ENCODE measurements at places on chromosomes 12 and 14. TPM values are rescaled to one million over a fixed set of nuclear protein-coding genes. Genes with fewer than 3 reads are reported as not detected.
A peak's percentile ranks its signal among the peaks of the same experiment; 100 is the strongest.

GRCh38 chr14:44700184-44700583 is 193.1 kb upstream of the FSCB start:
- H3K27ac ChIP-seq, result no peak overlapping the region
- H3K27me3 ChIP-seq, result no peaks in the 10 kb centered on the region
- H3K4me1 ChIP-seq, result no peaks in the 10 kb centered on the region
- no peak overlapping the region for H3K4me3 ChIP-seq

DNA sequence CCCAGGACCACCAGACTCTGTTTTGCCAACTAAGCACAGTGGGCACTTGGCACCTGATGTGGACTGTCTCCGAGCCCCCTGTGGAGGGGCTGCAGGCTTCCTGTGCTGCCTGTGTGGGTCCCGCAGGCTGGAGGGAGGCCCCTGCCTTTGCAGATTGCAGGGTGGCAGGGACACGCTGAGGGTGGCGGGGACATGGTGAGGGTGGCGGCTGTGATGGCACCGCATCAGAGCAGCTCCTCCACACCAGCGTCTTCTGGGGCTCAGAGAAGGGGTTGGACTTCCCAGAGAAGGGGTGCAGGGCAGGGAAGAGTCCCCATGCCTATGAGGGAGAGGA is 8.1 kb downstream of the ZFYVE21 start:
- peaks cover 11% of the 10 kb centered on the region for H3K4me1 ChIP-seq
- no peaks in the 10 kb centered on the region for H3K27me3 ChIP-seq
- DNase-seq, result no peak
- peaks cover under 1% of the 10 kb centered on the region for H3K36me3 ChIP-seq

- no peak overlapping the region for H3K27ac ChIP-seq
- DNase-seq, result no peak
- no peak overlapping the region for H3K4me3 ChIP-seq
- no peaks in the 10 kb centered on the region for H3K27me3 ChIP-seq
- H3K36me3 ChIP-seq, result no peaks in the 10 kb centered on the region
- no peaks in the 10 kb centered on the region for H3K4me1 ChIP-seq
Measured at GRCh38 chr12:32435921-32436705, 36.8 kb downstream of the FGD4 start.

DNA sequence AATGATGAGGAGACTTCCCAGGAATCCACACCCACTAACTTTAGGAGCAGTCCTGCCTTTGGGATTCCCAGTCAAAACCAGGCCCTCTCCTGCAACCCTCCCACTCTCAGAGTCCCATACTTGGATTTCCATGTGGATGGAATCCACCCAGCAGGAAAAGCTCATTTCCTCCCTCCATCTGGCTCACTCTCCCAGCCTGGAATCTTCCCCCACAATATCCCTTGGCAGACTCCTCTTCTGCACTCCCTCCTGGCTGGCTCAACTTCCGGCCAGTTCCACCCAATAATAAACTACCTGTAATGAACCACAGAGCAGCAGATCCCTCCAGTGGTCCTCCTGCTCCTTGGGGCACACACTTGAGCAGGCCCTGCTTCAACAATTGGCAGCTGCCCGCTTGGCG is 102.8 kb upstream of the EGLN3 start:
- peaks cover 35% of the 10 kb centered on the region for H3K36me3 ChIP-seq
- H3K4me3 ChIP-seq, result no peak overlapping the region
- peak overlapping the region; percentile 44 for H3K27ac ChIP-seq
- peaks cover 70% of the 10 kb centered on the region for H3K4me1 ChIP-seq

- no peak overlapping the region for H3K4me3 ChIP-seq
- no peaks in the 10 kb centered on the region for H3K27me3 ChIP-seq
- H3K27ac ChIP-seq, result no peak overlapping the region
- no peak for DNase-seq
- H3K36me3 ChIP-seq, result peaks cover 24% of the 10 kb centered on the region
- peaks cover 5% of the 10 kb centered on the region for H3K4me1 ChIP-seq
Measured at GRCh38 chr12:42086031-42086430, 58.6 kb downstream of the GXYLT1 start.

DNA sequence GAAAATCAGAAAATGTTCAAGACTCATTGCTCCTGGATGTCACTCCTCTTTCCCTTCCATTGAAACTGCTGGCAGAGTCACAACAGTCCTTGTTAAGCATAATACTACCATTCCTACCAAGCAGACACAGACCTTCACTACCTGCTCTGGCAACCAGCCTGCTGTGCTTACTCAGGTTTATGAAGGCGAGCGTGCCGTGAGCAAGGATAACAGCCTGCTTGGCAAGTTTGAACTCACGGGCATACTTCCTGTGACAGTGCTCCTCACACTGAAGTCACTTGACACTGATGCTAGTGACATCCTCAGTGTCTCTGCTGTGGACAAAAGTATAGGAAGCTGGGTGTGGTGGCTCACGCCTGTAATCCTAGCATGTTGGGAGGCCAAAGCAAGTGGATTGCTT is 15.7 kb upstream of the PHETA1 start:
- no peak for DNase-seq
- no peaks in the 10 kb centered on the region for H3K36me3 ChIP-seq
- no peak overlapping the region for H3K4me3 ChIP-seq
- no peaks in the 10 kb centered on the region for H3K4me1 ChIP-seq

DNA sequence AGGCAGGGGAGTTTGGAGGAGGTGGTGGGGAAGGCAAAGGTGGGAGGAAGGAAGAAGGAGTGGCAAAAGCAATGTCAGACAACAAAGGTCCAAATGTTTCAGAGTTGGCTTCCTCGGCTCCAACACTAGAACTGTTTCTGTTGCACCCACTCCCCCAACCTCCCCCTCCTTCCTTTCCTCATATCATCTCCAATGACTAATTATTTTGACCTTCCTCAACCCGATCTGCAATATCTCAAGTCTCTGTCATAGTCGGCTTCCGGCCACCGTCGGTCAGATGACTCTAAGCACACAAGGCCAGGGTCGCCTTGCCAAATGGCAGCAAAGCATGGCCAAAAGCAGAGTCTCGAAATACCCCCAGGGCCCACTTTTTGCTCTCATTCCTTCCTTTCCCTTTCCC is 637.0 kb upstream of the TBX3 start:
- no peaks in the 10 kb centered on the region for H3K4me1 ChIP-seq
- H3K27ac ChIP-seq, result no peak overlapping the region
- H3K36me3 ChIP-seq, result no peaks in the 10 kb centered on the region
- H3K4me3 ChIP-seq, result no peak overlapping the region

- no peaks in the 10 kb centered on the region for H3K4me1 ChIP-seq
- no peak overlapping the region for H3K27ac ChIP-seq
- H3K36me3 ChIP-seq, result no peaks in the 10 kb centered on the region
- DNase-seq, result no peak
- no peak overlapping the region for H3K4me3 ChIP-seq
- no peaks in the 10 kb centered on the region for H3K27me3 ChIP-seq
Measured at GRCh38 chr14:77290705-77291104, 19.7 kb upstream of the NGB start.

GRCh38 chr14:52089218-52089617 is 20.4 kb upstream of the NID2 start:
- no peak for DNase-seq
- no peak overlapping the region for H3K4me3 ChIP-seq
- peaks cover 18% of the 10 kb centered on the region for H3K27me3 ChIP-seq
- no peak overlapping the region for H3K27ac ChIP-seq
- no peaks in the 10 kb centered on the region for H3K36me3 ChIP-seq
- no peaks in the 10 kb centered on the region for H3K4me1 ChIP-seq

GRCh38 chr12:106893451-106893850 is 62.3 kb upstream of the TMEM263 start:
- peaks cover 6% of the 10 kb centered on the region for H3K27me3 ChIP-seq
- H3K4me3 ChIP-seq, result no peak overlapping the region
- DNase-seq, result no peak
- H3K36me3 ChIP-seq, result no peaks in the 10 kb centered on the region

GRCh38 chr14:76262641-76263040 is 110.9 kb downstream of the GPATCH2L start:
- no peak for DNase-seq
- peaks cover 5% of the 10 kb centered on the region for H3K4me1 ChIP-seq
- no peak overlapping the region for H3K27ac ChIP-seq
- peaks cover 3% of the 10 kb centered on the region for H3K27me3 ChIP-seq

DNA sequence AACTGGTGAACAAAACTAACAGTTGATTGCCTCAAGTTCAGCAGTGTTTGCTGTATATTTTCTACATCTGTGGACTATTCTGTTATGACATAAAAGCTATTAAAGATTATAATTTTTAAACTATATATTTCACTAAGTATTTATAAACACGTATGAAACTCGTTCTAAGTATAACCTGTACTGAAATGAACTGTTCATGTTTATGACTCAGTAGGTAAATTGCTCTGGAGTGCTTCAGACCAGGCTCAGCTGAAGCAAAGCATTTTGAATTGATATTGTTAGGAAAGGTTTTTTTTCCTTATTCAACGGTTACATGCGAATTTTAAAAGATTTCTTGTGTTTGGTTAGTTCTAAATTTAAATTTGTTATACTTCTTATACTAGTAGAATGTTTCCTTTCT is 151.3 kb downstream of the RAD51B start:
- no peak for DNase-seq
- H3K4me3 ChIP-seq, result no peak overlapping the region
- H3K4me1 ChIP-seq, result no peaks in the 10 kb centered on the region
- H3K27me3 ChIP-seq, result no peaks in the 10 kb centered on the region
- no peak overlapping the region for H3K27ac ChIP-seq

DNA sequence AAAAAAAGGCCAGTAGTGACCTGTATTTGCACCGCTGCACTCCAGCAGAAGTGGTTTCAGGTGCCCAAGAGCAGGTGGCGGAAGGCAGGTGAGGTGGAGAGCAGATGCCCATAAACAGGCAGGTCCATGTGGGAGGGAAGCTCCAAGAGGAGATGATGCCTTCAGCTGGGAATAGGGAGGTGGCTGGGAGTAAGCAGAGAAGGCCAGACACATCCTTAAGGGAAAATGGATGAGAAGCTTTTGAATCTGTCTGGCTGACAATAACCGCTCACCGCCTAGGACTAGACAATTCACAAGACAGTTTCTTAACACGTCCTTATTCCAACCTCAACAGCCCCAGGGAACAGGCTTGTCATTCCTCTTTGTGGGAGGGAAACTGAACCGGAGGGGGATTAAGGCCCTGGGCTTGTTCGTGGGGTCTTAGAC is 43.9 kb upstream of the PLEKHG6 start:
- DNase-seq, result no peak
- no peaks in the 10 kb centered on the region for H3K36me3 ChIP-seq
- peaks cover 7% of the 10 kb centered on the region for H3K27me3 ChIP-seq
- H3K27ac ChIP-seq, result no peak overlapping the region
- H3K4me1 ChIP-seq, result peaks cover 2% of the 10 kb centered on the region
- no peak overlapping the region for H3K4me3 ChIP-seq

- no peaks in the 10 kb centered on the region for H3K36me3 ChIP-seq
- H3K4me3 ChIP-seq, result no peak overlapping the region
- H3K27me3 ChIP-seq, result no peaks in the 10 kb centered on the region
- DNase-seq, result no peak
- H3K4me1 ChIP-seq, result no peaks in the 10 kb centered on the region
Measured at GRCh38 chr12:126914170-126914793, 1352.7 kb upstream of the TMEM132C start.

- no peak overlapping the region for H3K27ac ChIP-seq
- H3K36me3 ChIP-seq, result no peaks in the 10 kb centered on the region
- no peaks in the 10 kb centered on the region for H3K27me3 ChIP-seq
- H3K4me1 ChIP-seq, result no peaks in the 10 kb centered on the region
- no peak for DNase-seq
Measured at GRCh38 chr12:129067491-129067890, 214.2 kb downstream of the GLT1D1 start.

- H3K4me3 ChIP-seq, result no peak overlapping the region
- H3K27ac ChIP-seq, result no peak overlapping the region
- H3K27me3 ChIP-seq, result peaks cover 25% of the 10 kb centered on the region
- peaks cover 2% of the 10 kb centered on the region for H3K36me3 ChIP-seq
Measured at GRCh38 chr12:51942056-51942455, 9.4 kb upstream of the ACVR1B start.

GRCh38 chr12:15603474-15604085 is 185.6 kb downstream of the EPS8 start:
- H3K27me3 ChIP-seq, result peaks cover 2% of the 10 kb centered on the region
- no peaks in the 10 kb centered on the region for H3K4me1 ChIP-seq
- H3K27ac ChIP-seq, result no peak overlapping the region
- H3K4me3 ChIP-seq, result no peak overlapping the region
- DNase-seq, result no peak
- H3K36me3 ChIP-seq, result no peaks in the 10 kb centered on the region

GRCh38 chr12:25397001-25397400 is 146.3 kb upstream of the KRAS start:
- no peaks in the 10 kb centered on the region for H3K4me1 ChIP-seq
- no peak overlapping the region for H3K27ac ChIP-seq
- peaks cover 7% of the 10 kb centered on the region for H3K27me3 ChIP-seq

The PTCSC3 gene
- total RNA-seq, result not detected

The TRAF3 gene
- total RNA-seq, result 28.9 TPM

The MGAT4C gene
- total RNA-seq, result not detected

The ASPG gene
- total RNA-seq, result not detected

The SYNDIG1L gene
- total RNA-seq, result not detected

The AP4S1 gene
- 7.7 TPM for total RNA-seq

The SERPINA6 gene
- total RNA-seq, result not detected

The MMP19 gene
- not detected for total RNA-seq

The TXNDC16 gene
- total RNA-seq, result 9.5 TPM
